Left kidney (tissue), 8 donors: ENCODE measurements at places on chromosomes 2 and 18. TPM values are rescaled to one million over a fixed set of nuclear protein-coding genes. Genes with fewer than 3 reads are reported as not detected.

GRCh38 chr2:68828887-68829708 lies 42.1 kb downstream of the BMP10 start:
- DNase-seq = peak; percentile 78

DNA sequence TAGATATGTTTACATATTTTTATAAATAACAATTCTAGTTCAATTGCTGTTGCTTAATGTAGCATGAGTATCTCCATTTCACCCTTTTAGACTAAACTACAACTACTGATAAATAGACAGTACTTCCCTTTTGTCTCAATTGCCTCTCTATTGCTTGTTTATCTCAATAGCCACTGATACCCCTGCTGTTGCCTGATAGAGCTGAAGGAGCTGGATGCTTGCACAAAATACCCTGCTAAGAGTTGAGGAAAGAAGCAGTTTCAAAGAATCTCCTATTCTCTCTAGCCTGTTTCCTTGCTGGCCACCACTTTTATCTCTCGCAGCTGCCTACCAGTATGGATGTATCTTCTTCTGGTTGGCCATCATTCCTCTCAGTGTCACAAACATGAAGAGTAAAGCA lies 16.9 kb upstream of the ZNF804A start:
- no peak for DNase-seq

DNA sequence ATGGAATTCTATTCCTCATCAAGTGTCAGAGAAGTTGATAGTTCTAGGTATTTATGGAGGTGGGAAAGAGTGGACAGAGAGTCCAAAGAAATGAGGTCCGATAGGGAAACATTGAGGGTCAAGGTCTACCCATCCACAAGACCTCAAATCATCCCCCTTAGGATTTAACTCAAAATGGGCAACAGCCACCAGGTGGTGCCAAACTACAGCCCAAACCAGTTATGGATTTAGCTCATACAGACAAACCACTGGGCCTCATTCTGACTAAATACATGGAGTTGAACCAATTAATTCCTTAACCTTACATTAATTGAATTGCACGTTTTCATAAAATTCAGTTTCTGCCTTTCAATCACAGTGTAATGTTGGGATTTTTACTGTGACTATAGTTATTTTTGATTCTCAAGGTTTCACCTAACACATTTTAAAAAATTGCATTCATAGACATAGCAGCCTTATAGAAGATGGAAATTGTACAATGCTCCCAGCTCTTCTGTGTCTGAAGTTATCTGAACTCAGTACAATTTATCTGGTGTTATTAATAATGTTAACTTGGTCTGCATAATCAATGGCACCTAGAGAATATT lies 98.2 kb upstream of the HNMT start:
- DNase-seq = peak; percentile 42

DNA sequence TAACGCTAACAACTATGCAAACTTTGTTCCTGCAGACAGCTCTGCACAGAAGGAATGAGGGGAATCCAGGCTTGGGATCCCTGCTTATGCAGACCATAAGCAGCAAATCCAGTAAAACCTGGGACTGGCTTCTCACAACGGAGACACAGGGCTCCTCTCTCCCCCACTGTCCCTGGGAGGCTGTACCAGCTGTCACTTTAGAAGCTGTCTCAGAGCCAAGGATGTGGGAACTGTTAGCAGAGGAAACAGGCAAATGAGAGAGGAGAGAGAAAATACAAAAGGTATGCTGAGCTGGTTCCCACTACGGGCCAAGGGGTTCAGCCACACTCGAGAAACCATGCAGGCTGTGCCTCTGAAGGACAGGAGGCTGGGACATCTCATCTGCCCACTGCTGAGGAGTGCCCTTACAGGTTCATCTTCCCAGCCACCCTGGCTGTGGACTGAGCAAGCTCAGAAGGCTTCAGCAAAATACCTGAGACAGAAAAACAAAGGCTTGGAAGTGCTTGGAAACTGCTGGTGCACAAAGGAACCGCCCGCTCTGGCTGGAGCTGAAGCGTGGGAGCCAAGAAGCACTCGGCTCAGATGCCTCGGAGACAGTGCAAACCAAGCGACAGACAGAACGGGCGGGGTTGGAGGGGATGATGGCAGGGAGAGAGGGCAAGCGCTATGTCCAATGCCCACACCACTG lies 72.5 kb downstream of the FAM210A start:
- no peak for DNase-seq

GRCh38 chr18:64127172-64127571 lies 21.7 kb downstream of the LINC00305 start:
- no peak for DNase-seq

- DNase-seq = no peak
These were observed 216.4 kb downstream of the FSIP2 start for GRCh38 chr2:185955050-185955449.

DNA sequence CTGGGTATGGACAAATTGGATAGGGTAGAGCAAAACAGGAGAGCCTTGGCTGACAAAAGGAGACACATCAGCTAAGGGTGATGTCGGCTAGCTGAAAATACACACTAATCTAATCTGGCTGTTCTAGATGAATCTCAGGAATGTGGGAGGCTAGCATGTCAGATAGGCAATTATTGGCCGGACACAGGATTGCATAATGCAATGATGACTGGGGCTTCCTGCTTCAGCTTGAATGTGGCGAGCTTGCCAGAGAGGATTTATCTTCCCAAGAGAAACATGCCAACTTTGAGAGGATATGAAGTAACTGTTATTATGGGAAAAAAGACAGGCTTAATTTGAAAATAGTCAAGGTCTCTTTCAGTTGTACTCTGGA lies 102.4 kb downstream of the TRIB2 start:
- DNase-seq = no peak

- DNase-seq = no peak
These were observed 3.3 kb upstream of the ACTR3 start for GRCh38 chr2:113886479-113887008.

DNA sequence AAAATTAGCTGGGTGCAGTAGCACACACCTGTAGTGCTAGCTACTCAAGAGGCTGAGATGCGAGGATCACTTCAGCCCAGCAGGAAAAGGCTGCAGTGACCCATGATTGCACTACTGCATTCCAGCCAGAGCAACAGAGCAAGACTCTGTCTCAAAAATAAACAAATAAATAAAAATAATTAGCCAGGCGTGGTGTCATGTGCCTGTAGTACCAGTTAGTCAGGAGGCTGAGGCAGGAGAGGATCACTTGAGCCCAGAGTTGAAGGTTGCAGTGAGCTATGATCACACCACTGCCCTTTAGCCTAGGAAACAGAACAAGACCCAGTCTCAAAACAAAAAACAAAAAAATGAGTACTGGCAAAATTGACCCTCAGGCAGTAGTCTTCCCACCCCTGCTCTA lies 61.9 kb upstream of the PPP1CB start:
- DNase-seq = no peak

GRCh38 chr2:123043458-123043857 lies 981.6 kb upstream of the CNTNAP5 start:
- DNase-seq = no peak

The EGR4 gene
- not detected for polyA plus RNA-seq

The FBXO15 gene
- 6.5 TPM for polyA plus RNA-seq

The ARMC9 gene
- 27.3 TPM for polyA plus RNA-seq

- DNase-seq = no peak
These were observed 65.8 kb upstream of the SLC35F5 start for GRCh38 chr2:113822087-113822815.

The EVX2 gene
- not detected for polyA plus RNA-seq

The RAB17 gene
- polyA plus RNA-seq = 13.2 TPM

The ERMN gene
- 0.93 TPM for polyA plus RNA-seq

GRCh38 chr2:133504566-133505505 lies 63.4 kb downstream of the NCKAP5 start:
- no peak for DNase-seq

GRCh38 chr2:124919296-124919695 lies 894.2 kb downstream of the CNTNAP5 start:
- no peak for DNase-seq

The VSNL1 gene
- 4.4 TPM for polyA plus RNA-seq

GRCh38 chr2:222526480-222527277 lies 102.3 kb downstream of the SGPP2 start:
- DNase-seq = no peak

The ATP8B1 gene
- 35.0 TPM for polyA plus RNA-seq

GRCh38 chr2:217710211-217710765 lies 292.5 kb downstream of the TNS1 start:
- DNase-seq = peak; percentile 46

GRCh38 chr2:64601785-64602391 lies 51.8 kb downstream of the SERTAD2 start:
- no peak for DNase-seq

The CRACDL gene
- polyA plus RNA-seq = 2.5 TPM

DNA sequence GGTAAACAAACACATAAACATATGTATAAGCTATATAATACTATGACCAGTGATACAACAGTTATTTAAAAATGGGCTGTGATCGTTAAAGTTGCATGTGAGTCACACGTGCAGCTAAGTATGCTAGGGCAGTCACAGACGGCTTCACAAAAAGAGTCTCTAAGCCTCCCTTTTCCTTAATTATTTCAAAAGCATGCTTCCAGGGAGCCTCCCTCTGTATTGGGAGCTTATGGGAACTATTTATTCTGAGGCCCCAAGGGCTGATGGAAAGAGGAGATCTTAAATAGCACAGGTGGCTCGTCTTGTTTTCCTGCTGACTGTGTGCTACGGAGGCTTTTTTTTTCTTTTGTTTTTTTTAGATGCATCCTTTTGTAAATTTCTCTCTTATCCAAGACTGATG lies 94.3 kb downstream of the ADCYAP1 start:
- no peak for DNase-seq

The SCYGR4 gene
- polyA plus RNA-seq = not detected

DNA sequence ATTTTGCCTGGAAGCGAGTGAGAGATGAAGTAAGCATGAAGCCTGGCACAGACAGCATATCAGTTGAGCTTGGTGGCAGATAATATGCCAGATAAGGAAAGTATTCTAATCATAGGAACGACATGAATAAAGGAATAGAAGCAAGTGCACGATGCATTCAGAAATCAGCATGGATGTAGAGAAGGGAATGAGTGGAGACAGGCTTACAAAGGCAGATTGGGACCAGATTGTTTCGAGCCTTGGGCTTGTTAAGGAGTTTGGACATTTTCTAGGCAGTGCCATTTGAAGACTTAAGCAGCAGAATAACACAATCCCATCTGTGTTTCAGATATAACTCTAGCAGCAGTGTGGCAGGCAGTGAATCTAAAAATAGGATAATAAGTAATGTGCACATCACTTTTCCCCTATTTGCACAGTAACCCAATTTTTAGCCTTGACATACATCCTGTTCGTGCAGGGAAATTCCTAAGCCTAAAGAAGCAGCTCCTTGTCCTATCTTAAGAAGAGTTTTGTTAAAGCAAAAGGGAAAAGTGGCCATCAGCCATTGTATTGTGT lies 450.2 kb downstream of the PLCL1 start:
- no peak for DNase-seq

The TRIM43 gene
- polyA plus RNA-seq = 0.62 TPM

The PREB gene
- polyA plus RNA-seq = 49.3 TPM

The RPRD1A gene
- 75.3 TPM for polyA plus RNA-seq

DNA sequence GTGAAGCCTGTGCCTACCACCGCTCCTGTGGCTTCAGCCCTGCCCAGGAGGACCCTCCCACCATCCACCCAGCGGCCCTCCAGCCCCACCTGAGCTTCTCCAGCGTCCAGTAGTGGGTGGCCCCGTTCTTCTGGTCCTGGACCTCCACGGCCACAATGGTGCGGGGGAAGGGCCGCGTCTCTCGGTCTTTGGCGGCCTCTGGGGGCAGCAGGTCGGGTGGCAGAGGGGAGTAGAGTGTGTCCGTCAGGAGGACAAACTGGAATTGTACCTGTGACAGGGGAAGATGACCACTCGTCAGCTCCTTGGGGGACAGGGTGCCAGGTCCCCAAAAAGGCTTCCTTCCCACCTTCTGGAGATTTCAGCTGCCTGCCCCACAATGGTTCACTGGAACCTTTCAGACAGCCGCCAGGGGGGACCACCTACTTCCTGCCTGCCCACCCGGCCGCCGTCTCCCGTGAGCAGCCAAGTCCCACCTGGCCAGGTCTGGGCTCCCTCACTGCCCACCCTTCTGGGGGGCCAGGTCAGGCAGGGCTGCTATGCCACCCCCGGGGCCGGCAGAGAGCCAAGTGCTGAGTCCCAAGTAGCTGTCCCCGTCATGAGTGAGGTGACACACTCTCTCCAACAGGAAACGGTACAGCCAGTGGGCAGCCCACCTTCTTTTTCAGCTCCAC lies 59.3 kb downstream of the KIF1A start:
- no peak for DNase-seq

DNA sequence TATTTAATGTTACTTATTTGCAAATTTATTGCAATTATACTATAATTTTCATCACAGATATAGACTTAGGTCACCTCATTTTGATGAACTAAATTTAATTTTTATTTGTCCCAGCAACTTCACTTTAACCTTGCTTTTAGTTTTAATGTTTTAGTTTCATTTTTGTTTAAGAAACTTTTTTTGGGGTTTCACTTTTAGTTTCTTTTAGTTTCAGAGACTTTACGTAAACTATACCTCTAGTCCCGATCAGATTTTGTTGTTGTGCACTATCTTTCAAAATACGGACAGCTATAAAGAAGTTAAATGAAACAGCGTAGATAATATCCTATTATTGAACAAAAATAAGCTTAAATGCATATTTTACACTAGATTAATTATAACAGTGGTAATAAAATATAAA lies 460.5 kb downstream of the ERBB4 start:
- no peak for DNase-seq

The KCNG2 gene
- 0.13 TPM for polyA plus RNA-seq

- DNase-seq = no peak
These were observed 12.0 kb upstream of the ATP6V1C2 start for GRCh38 chr2:10709290-10709939.

DNA sequence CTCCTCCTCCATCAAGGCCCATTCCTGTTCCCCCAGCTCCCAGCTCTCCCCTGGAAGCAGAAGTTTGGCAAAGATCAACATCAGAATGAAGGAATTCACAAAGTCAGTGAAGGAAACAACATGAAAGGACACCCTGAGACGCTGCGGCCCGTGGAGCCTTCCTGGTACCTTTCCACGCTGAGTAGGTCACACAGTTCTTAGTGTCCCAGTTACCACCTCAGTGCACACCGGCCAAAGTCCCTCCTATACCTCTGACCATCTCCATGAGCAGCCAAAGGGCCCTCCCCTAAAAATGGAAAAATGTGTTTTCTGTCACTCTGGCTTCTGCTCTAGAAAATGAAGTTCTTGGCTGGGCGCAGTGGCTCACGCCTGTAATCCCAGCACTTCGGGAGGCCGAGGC lies 191.6 kb upstream of the AGAP1 start:
- DNase-seq = no peak

DNA sequence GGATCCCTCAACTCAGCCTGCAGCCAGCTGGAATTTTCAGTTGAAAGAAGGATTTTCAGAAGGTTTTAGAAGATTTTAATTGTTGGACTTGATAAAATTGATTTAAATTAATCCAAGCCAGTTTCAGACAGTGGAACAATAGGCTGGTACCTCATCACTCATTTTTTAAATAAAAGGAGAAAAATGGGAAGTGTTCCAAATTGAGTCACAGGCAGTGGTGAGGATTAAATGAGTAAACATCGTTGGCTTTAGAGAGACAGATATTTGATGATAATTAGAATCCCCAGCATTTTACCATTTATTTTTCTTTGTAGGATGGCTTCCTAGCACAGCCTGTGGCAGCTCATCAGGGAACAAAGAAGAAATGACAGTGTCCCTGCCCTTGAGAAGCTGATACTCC lies 7.4 kb downstream of the CXCR4 start:
- no peak for DNase-seq
